ENCODE measurements at places on chromosomes 5 and 9.

- DNase-seq: no peak
Measured at GRCh38 chr5:80933036-80933435, 27.1 kb upstream of the RASGRF2 start.

- peak; percentile 68 for DNase-seq
Measured at GRCh38 chr5:2442496-2443354, 308.8 kb downstream of the IRX2 start.

- no peak for DNase-seq
Measured at GRCh38 chr5:84286662-84287061, 98.0 kb downstream of the EDIL3 start.

DNA sequence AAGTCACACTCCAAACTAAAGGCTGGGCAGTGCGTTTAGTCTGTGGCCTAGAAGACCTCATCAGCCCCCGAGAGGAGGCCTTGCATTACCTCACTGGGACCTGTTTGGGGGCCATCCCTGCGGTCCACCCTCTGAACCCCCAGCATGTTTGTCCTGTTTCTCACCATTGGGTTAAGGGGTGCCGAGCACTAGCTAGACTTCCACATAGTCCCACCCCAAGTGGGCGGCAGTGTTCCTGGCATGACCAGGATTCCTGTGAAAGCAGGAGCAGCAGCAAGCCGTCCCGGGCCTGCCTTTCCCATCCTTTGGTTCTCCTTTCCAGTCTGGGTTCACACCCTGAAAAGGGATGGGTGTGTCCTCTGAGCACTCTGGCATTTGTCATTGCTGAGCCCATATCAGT lies 26.6 kb upstream of the SAP30L start:
- DNase-seq: no peak

DNA sequence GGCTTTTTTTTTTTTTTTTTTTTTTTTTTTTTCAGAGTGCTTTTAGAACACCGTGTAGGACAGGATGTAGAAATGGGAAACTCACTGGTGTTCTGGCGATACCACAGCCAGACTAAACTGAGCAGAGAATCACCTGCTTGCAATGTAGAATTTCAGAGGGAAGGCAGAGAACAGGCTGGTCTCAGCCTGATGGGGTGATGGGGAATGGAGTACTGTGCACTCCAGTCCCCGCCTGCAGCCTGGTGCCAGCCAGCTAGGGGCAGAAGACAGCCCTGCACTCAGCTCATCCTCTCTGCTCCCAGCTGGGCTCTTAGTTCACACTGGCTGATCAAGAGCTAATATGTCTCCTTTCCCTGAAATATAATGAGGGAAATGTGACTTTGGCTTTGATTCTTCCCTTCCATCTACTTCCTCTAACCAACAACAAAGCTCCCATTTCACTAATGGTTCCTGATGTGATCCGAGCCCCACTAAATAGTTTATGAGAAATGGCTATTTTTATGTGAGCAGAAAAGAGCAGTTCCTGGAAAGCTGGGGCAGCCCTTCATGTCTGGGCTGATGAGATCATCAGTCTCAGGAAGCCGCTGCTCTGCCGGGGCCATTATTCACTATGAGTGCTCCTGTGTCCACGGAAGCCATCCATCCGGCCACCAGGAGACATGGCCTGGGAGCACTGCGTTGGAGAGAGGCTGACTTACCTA lies 209.7 kb downstream of the GADD45G start:
- no peak for DNase-seq

DNA sequence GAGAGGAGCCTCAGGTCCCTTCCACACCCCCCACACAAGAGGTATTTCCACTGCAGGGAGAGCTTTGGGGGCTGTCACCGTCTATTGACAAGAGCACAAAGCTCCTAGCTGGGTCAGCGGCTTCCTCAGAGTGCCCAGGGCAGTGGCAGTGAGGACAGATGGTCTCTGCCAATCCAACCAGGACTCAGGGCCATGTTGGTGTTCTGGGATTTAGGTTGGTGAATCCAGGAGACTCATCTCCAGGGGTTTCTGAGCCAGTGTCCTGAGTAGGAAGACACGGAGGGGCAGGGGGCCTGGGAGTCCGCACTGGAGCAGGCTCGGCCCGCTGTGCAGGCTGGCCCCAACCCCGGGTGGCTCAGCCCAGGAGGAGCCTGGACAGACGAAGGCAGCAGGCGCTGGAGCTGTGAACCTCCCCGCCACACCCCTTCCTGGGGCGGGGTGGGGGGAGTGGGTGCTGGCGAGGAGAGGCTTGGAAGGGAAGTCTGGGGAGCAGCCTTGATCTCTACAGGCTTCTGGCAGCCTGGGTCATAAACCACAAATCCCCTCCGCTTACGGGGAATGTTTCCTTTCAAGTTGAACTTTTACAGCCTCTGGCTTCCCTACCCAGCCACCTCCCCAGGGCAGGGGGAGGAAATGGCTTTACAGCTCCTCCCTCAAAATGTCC lies 19.6 kb downstream of the CRB2 start:
- DNase-seq: no peak

GRCh38 chr9:130756037-130756436 lies 62.5 kb downstream of the EXOSC2 start:
- peak; percentile 25 for DNase-seq

DNA sequence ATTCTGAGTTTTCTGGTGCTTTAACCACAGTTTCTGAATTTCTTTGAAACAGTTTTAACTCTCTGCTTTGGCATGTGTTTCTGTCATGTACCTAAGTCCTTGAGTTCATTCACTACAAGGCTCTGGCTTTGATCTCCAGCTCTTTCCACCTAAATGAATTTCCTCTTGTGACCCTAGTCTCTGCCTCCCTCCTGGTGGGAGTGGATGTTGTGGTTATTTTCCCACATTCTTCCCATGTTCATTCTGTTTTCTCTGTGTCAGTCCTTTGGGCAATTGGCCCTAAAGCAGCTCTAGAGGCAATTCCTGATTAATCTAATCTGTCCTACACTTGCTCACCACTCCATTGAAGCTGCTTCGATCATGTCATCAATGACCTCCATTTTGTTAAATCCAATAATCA lies 28.4 kb upstream of the DPYSL3 start:
- DNase-seq: no peak

- no peak for DNase-seq
Measured at GRCh38 chr5:144072518-144072927, 97.9 kb downstream of the YIPF5 start.

DNA sequence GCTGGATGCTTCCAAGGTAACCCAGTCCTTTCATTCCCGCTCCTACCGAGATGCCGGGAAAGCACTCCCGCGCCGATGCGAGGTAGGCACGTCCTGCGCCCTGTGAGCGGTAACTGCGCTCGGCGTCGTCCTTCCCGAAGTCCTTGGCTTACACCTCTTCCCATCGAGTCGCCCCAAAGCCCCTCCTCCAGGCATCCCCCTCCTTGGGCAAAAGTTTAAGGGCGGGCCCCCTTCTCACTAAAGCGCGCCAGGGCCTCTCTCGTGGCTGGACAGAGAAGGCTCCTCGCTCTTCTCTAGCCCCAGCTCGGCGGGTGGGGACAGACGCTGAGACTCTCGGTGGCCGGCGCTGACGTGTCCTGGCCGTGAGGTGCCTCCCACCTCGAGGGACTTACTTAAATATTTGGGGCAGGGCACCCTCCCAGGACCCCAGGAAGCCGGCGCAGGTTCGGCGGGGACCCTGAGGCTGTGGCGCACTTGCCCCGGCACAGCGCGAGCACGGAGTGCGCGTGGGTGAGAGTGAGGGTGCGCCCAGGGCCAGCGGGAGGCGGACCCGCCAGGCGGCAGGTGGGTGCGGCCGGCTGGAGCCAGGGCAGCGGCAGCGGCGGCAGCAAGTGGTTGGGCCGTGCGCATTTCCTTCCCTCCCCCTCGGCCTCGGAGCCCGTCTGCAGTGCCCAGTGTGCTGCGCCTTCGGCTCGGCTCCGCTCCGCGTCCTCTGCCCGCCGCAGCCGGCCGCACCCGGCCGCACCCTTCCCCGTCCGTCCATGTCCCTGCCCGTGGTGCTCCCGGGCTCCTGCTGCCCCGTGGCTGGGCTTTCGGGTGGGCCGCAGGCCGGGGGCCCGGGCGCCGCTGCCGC lies at the start of gene ENTREP1:
Gene ENTREP1, plus strand, starts transcription at position 667 of the 853 bp plus-strand sequence. Its CDS starts 95 bp downstream, at position 762.
- peak; percentile 69 for DNase-seq

DNA sequence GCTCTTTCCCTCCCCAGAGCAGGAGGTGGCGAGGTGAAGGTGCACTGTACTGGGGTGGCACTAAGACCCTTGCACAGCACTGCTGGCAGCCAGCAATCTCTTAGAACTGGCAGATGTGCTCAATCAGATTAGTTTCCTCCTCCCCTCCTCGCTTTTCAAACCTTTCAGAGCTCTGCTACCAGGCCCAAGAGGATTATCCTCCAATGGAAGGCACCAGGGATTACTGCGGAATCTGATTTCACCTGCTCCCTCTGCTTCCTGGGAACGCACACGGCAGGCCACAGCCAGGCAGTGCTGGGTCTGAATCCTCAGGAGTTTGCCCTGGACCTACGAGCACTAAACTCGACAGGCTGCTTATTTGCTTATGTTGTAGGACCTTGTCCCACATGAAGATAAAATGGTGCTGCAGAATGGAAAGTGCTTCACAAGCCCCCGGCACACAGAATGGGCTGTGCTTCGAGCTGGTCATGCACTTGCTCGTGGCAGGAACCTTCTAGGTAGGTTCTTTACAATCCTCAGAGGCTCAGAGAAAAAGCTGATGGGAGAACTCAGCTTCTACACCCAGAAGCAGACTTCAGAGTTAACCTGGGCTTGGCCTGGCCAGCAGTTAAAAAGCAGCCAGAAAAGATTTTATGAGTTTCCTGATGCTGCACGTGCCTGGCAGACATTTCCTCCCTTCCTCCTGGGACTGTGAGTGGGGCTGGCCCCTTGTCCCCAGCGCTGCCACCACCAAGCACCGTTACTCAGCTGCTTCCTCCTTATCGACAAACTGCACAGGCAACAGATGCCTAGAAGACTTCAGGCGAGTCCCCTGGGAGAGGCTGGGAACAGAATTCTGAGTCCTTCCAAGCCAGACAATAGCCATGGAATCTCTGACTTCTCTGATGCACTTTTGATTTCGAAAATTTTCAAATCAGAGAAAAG lies 33.1 kb downstream of the FABP6 start:
- no peak for DNase-seq

GRCh38 chr9:136441191-136441680 lies 1.6 kb upstream of the INPP5E start:
- DNase-seq: no peak

- DNase-seq: no peak
Measured at GRCh38 chr9:72351538-72352453, 13.2 kb downstream of the ZFAND5 start.

- DNase-seq: peak; percentile 89
Measured at GRCh38 chr9:93072383-93072795, 13.9 kb downstream of the SUSD3 start.

- DNase-seq: no peak
Measured at GRCh38 chr5:24714746-24715145, 70.0 kb upstream of the CDH10 start.

DNA sequence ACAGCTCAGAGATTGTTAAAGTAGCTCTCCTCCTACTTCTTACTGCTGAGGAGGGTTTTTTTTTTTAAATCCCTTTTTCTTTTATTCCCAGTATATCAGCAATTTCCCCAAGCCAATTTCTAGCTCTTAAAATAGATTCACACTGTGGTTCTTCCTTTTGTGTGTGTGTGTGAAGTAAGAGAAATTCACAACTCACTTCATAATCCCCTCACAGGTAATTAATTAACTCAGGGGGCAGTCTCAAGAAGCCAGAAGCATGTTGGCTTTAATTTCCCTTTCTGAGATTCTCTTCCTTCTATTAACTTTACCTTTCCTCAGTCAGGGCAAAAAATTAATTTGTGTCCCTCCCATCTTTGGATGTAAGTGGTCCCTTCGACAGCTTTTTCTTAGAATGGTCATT lies 71.0 kb upstream of the HMHB1 start:
- DNase-seq: no peak

DNA sequence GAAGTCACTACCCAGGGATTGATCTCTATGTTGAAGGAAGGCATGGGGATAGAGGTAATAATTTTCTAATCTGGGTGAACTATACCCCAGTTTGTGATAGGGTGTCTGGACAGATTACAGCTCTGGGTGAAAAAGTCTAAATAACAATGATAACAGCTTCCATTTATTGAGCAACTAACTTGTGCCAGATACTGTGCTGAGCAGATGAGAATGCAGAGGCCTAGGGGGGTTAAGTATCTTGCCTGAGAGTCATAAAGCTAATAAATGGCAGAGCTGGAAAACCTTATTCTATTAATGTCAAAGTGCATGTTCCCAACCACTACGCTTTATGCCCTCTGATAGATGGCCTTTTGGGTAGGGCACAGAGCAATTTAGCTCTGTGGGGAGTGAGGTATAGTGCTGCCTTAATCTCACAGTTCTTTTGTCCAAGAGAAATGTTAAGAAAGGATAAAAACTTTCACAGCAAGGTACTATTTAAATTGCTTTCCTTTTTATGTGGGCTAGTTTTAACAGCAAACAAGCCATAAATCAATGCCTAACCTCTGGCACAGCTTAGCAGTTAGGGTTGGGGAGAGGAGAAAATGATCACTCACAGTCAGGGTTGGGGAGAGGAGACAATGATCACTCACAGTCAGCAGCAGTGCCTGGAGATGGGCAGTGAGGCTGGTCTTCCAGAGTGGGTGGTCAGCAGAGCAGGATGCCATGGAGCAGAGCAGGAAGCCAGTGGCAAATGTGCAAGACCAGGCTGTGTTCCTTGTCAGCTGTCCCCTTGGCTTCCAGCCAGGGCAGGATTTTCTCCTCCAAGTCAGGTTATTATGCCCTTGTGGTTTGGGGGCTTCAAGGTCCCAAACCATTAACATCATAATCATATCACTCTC lies 187.0 kb downstream of the CARTPT start:
- no peak for DNase-seq

GRCh38 chr9:124259158-124259808 lies 1.5 kb downstream of the NEK6 start:
- no peak for DNase-seq

DNA sequence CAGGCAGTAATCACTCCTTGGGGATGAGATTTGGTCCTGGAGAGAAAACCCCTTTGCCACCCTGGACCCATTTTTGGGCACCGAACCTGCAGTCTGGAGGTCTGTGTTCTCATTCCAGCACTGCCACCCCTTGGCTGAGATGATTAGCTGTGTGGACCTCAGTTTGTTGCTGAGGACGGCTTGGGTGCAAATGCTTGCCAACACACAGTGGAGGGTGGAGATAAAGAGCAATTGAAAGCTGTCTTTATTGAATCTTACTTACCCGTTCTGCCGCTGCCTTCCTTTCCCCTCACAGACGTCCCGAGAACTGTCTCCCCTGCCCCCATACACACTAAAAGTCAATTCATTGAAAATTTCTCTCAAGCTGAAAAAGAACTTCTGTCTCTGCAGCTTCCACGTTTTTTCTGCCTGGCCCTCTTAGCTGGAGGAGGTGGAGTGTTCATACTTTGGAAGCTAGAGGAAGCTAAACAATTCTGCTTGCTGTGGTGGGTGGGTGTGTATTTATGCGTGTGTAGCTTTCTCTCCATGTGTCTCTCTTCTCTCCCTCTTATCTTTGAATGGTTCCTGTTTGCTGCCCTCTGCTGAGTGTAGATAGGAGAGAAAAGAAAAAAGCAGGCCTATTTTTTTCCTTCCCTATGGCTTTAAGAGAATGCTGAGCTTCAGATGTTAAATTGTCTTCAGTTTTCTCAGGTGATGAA lies 6.6 kb downstream of the GALNT10 start:
- DNase-seq: no peak

Data from RPMI8226 (cell line).